Vagina (tissue), 2 donors: ENCODE measurements at places on chromosomes 2 and 18. TPM values are rescaled to one million over a fixed set of nuclear protein-coding genes. Genes with fewer than 3 reads are reported as not detected.

Gene ALPG
- total RNA-seq = not detected

DNA sequence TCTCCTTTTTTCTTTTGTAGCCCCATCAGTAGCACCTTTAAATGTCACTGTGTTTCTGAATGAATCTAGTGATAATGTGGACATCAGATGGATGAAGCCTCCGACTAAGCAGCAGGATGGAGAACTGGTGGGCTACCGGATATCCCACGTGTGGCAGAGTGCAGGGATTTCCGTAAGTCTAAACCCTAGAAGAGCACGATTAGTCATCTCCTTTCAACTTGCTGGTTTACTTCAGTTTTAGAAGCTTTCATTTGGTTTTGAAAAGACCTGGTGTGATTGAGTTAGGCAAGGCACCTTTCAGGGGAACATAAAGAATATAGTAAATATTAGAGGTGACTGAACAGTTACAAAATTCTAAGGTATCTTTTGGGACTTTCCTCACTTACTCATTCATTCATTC is 72.2 kb upstream of the TMEM87B start:
- no peak overlapping the region for H3K4me3 ChIP-seq
- no peaks in the 10 kb centered on the region for H3K27me3 ChIP-seq
- no peak for DNase-seq
- H3K4me1 ChIP-seq = peaks cover 6% of the 10 kb centered on the region

Gene TM4SF20
- not detected for total RNA-seq

GRCh38 chr2:156663757-156664409 is 227.7 kb downstream of the GPD2 start:
- no peaks in the 10 kb centered on the region for H3K4me1 ChIP-seq
- H3K27me3 ChIP-seq = no peaks in the 10 kb centered on the region
- H3K4me3 ChIP-seq = no peak overlapping the region
- DNase-seq = no peak
- H3K27ac ChIP-seq = no peak overlapping the region

DNA sequence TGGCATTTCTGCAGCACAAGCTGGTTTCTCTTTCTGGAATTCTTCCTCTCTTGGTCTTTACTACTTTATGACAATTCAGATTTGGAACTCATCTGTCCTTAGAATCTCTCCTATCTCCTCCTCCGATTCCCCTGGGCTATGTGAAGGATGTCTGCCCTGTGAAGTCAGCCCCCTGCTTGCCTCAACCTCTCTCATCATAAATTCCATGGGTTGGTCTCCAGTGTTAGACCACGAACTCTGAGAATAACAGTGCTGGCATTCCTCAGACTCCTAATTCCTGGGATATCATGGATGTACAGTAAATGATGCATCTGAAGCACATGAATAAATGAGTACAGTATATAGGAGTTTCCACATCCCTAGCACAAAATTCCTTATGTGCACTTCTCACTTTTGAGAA is 21.0 kb upstream of the CYRIA start:
- H3K4me3 ChIP-seq = no peak overlapping the region
- DNase-seq = no peak
- no peaks in the 10 kb centered on the region for H3K27me3 ChIP-seq
- no peaks in the 10 kb centered on the region for H3K36me3 ChIP-seq
- no peaks in the 10 kb centered on the region for H3K4me1 ChIP-seq

Gene SLC14A1
- 3.4 TPM for total RNA-seq

GRCh38 chr2:64698668-64699444 is 45.1 kb upstream of the SERTAD2 start:
- no peak for DNase-seq
- no peaks in the 10 kb centered on the region for H3K36me3 ChIP-seq
- H3K27ac ChIP-seq = no peak overlapping the region
- H3K27me3 ChIP-seq = no peaks in the 10 kb centered on the region

Gene AFF3
- total RNA-seq = 7.6 TPM

DNA sequence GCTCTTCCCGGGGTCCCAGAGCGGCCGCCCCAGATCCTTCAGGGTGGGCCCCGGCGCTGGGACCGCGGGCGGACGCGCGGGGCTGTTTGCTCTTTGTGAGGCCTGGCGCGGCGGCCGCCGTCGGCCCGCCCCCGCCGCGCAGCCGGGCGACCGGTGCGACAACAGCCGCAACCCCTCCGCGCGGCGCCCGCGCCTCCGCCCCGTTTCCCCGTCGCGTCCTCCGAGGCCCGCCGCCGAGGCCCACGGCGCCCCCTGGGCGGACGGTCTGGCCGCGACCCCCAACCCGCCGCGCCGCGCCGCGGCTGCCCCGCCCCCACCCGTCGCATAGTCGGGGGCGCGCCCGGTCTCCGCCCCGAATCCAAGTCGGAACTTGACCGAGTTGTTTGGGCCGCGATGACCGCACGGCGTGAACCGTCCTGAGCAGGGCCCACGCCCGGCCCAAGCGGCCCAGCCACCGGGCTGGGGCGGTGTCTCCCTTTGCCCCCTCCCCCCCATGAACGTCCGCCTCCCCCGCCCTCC is 448 bp downstream of the YPEL5 start:
- no peaks in the 10 kb centered on the region for H3K27me3 ChIP-seq
- DNase-seq = no peak
- H3K27ac ChIP-seq = peak overlapping the region; percentile 98
- no peaks in the 10 kb centered on the region for H3K36me3 ChIP-seq

Gene TANC1
- total RNA-seq = 61.9 TPM

- no peak overlapping the region for H3K4me3 ChIP-seq
- H3K27me3 ChIP-seq = no peaks in the 10 kb centered on the region
- DNase-seq = no peak
Observed at GRCh38 chr2:129796801-129797488, 182.5 kb upstream of the RAB6C start.

DNA sequence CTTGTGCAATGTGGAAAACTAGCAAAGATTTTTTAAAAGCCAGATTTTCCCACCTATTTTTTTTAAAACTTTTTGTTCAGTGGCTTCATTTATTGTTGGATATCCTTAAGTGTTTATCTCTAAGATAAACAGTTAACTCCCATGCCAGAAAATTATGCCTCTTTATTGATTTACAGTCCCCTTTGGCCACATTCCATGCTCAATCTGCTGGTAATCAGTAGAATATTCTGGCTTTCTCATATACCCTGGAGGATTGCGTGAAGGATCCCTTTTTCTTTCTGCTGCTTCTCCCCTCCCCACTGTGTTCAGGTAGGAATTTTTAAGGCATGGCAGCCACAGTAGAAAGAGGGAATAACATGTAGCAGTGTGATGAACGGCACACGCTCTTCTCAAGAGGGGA is 2.6 kb downstream of the GRHL1 start:
- H3K4me1 ChIP-seq = no peaks in the 10 kb centered on the region
- peak overlapping the region; percentile 12 for H3K27ac ChIP-seq
- no peak for DNase-seq
- H3K36me3 ChIP-seq = no peaks in the 10 kb centered on the region
- no peak overlapping the region for H3K4me3 ChIP-seq

Gene COL4A3
- 1.5 TPM for total RNA-seq

Gene INPP4A
- total RNA-seq = 38.1 TPM

- no peak overlapping the region for H3K4me3 ChIP-seq
- no peak for DNase-seq
- no peaks in the 10 kb centered on the region for H3K36me3 ChIP-seq
- H3K27ac ChIP-seq = no peak overlapping the region
Observed at GRCh38 chr18:26637324-26637723, 89.0 kb upstream of the KCTD1 start.

DNA sequence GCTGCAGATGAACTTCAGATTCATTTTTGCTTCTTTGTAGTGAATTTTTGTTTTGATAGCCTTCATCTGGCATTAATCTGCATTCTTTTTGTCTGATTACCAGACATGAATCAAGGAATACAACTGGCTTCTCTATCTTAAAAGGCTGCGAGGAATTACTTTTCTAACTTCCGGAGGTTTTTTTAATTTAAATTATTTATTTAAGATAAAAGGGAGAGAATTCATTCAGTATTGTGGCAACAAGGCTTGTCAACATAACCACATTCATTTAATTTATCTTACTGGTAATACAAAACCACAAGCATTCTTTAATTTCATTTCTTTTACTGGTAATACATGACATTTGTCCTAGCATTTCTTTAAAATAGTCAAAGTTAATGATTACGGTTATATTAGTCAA is 36.0 kb downstream of the CSRNP3 start:
- no peak for DNase-seq
- no peaks in the 10 kb centered on the region for H3K36me3 ChIP-seq
- H3K27me3 ChIP-seq = no peaks in the 10 kb centered on the region

- H3K27me3 ChIP-seq = no peaks in the 10 kb centered on the region
- no peak overlapping the region for H3K4me3 ChIP-seq
- no peak for DNase-seq
- H3K4me1 ChIP-seq = no peaks in the 10 kb centered on the region
- no peak overlapping the region for H3K27ac ChIP-seq
Observed at GRCh38 chr2:225276207-225276606, 123.3 kb upstream of the NYAP2 start.

Gene SERPINB10
- total RNA-seq = 0.98 TPM

GRCh38 chr2:705971-706511 is 28.8 kb upstream of the TMEM18 start:
- H3K27ac ChIP-seq = no peak overlapping the region
- no peaks in the 10 kb centered on the region for H3K4me1 ChIP-seq
- H3K27me3 ChIP-seq = no peaks in the 10 kb centered on the region
- no peaks in the 10 kb centered on the region for H3K36me3 ChIP-seq
- H3K4me3 ChIP-seq = no peak overlapping the region

DNA sequence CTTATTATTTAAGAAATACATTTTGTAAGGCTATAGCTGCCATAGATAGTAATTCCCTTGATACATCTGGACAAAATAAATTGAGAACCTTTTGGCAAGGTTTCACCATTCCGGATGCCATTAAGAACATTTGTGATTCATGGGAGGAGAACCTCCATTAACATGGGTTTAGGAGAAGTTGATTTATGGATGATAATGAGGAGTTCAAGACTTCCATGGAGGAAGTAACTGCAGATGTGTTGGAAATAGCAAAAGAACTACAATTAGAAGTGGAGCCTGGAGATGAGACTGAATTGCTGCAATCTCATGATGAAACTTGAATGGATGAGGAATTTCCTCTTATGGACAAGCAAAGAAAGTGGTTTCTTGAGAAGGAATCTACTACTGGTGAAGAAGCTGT is 17.3 kb downstream of the PHLPP1 start:
- no peak overlapping the region for H3K27ac ChIP-seq
- no peaks in the 10 kb centered on the region for H3K4me1 ChIP-seq
- DNase-seq = no peak
- H3K4me3 ChIP-seq = no peak overlapping the region

DNA sequence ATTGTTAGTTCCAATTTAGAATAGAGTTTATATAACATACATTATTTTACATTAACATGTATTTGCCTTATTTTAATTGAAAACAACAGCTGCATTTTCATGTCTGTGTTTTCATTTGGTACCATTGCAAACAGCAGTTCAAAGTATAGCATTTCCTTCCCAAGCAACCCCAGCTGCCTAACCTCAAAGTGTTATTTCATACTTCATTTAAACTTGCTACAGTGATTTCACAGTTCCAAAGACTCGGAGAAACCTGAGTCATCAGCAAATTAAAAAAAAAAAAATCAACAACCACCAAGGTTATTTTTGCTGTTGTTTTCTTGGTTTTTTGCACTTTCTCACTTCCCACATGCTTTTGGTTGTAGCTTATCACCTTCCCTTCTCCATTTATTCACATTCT is 236.5 kb upstream of the SPHKAP start:
- no peaks in the 10 kb centered on the region for H3K36me3 ChIP-seq
- DNase-seq = no peak
- no peak overlapping the region for H3K4me3 ChIP-seq
- H3K4me1 ChIP-seq = no peaks in the 10 kb centered on the region
- no peaks in the 10 kb centered on the region for H3K27me3 ChIP-seq

GRCh38 chr2:110113961-110114591 is 1.5 kb downstream of the MALL start:
- H3K4me3 ChIP-seq = peak overlapping the region; percentile 51
- peaks cover 32% of the 10 kb centered on the region for H3K4me1 ChIP-seq
- peak overlapping the region; percentile 30 for H3K27ac ChIP-seq
- DNase-seq = no peak

GRCh38 chr2:191526536-191526935 is 151.4 kb upstream of the NABP1 start:
- no peak overlapping the region for H3K27ac ChIP-seq
- DNase-seq = no peak
- no peaks in the 10 kb centered on the region for H3K27me3 ChIP-seq

DNA sequence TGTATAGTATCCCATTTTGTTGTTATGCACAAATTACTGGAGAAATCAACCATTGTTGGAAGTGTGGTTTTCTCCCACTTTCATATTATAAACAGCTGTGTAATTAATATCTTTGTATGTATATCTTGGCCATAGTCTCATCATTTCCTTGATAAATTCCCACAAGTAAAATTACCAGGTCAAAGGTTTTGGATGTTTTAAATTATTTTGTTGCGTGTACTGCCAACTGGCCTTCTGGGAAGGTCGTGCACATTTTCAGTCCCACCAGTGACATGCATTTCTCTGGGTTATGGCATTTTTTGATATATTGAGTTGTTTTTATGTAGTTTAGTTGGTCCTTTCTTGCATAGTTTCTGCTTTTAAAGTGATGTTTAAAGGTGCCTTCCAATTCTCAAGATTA is 41.5 kb downstream of the TSHZ1 start:
- H3K36me3 ChIP-seq = no peaks in the 10 kb centered on the region
- no peak overlapping the region for H3K4me3 ChIP-seq
- no peaks in the 10 kb centered on the region for H3K27me3 ChIP-seq
- peaks cover 73% of the 10 kb centered on the region for H3K4me1 ChIP-seq

DNA sequence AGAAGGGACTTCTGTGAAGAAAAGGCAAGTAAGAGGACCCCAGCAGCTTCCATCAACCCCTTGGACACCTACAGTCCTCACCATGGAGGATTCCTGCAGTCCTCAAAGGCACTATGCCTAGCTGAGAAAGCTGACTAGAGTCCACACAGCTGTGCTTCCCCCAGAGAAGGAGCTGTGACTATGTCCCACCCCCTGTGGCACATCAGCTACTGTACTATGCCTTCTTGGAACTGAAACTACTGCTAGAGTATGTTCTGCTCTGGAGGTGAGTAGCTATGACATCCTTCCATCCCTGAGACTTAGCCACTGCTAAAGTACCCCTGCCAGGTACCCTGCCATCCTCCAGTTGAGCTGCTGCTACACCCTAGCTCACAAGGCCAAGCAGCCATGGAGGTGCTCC is 690.2 kb upstream of the CHAC2 start:
- H3K4me1 ChIP-seq = no peaks in the 10 kb centered on the region
- DNase-seq = no peak
- no peak overlapping the region for H3K4me3 ChIP-seq
- no peaks in the 10 kb centered on the region for H3K27me3 ChIP-seq
- H3K27ac ChIP-seq = no peak overlapping the region

DNA sequence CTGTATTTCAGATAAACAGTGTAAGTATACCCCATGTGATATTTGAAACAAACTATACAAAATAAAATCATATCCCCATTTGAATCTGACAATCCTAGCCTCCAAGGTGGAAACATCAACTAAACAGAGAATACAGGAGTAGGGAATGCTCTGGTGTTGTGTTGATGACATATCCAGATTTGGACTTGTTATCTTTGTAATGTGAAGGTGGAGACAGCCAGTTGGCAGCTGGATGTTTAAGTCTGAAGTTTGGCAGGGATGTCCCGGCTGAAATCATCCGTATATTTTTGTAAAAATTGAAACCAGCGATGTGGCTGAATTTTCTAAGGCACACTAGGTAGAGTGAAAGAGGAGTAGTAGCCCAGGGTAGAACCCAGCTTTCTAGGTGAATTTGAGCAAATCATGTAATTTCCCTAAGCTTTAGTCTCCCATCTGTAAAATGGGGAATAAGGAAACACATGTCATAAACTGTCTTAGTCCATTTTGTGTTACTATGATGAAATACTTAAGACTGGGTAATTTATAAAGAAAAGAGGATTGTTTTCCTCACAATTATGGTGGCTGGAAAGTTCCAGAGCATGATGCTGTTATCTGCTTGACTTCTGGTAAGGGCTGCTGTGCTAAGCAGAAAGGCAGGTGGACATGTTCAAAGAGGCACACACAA is 246.6 kb upstream of the APCDD1 start:
- H3K4me3 ChIP-seq = no peak overlapping the region
- H3K4me1 ChIP-seq = no peaks in the 10 kb centered on the region
- DNase-seq = no peak
- no peaks in the 10 kb centered on the region for H3K36me3 ChIP-seq

Gene COL6A3
- 315 TPM for total RNA-seq
